ENCODE measurements at places on chromosomes 4 and X.

- DNase-seq, result peak; percentile 74
Observed at GRCh38 chrX:77788050-77788449, 2.0 kb upstream of the ATRX start.

- no peak for DNase-seq
Observed at GRCh38 chr4:36411338-36411737, 129.9 kb downstream of the DTHD1 start.

GRCh38 chr4:155705664-155706063 lies 39.0 kb downstream of the GUCY1A1 start:
- DNase-seq, result no peak

GRCh38 chrX:38760883-38761282 lies 40.4 kb upstream of the MID1IP1 start:
- no peak for DNase-seq

- DNase-seq, result peak; percentile 57
Observed at GRCh38 chr4:1010395-1011021, 918 bp upstream of the FGFRL1 start.

DNA sequence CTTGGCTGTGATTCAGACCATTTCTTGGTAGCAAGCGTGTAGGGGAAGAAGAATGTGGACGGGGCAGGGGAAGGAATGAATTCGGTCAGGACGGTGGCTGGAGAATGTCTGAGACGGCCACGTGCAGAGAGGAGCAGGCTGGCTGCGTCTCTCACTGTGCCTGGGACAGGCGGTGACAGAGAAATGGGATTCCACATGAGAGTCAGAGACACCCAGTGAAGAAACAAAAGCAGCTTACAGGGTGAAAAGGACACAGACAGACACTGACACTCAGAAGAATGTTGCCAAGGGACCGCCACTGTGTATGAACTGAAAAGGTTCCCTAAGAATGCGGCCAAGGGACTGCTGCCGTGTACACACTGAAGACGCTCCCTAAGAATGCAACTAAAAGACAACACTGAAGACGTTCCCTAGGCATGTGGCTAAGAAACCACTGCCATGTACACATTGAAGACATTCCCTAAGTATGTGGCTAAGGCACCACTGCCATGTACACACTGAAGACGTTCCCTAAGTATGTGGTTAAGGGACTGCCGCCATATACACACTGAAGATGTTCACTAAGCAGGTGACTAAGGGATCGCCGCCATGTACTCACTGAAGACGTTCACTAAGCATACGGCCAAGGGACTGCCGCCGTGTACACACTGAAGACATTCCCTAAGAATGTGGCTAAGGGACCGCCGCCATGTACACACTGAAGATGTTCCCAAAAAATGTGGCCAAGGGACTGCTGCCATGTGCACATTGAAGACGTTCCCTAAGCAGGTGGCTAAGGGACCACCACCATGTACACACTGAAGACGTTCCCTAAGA lies 49.1 kb downstream of the DHRSX start:
- no peak for DNase-seq

GRCh38 chrX:131830400-131831184 lies 192.5 kb upstream of the STK26 start:
- DNase-seq, result peak; percentile 55

DNA sequence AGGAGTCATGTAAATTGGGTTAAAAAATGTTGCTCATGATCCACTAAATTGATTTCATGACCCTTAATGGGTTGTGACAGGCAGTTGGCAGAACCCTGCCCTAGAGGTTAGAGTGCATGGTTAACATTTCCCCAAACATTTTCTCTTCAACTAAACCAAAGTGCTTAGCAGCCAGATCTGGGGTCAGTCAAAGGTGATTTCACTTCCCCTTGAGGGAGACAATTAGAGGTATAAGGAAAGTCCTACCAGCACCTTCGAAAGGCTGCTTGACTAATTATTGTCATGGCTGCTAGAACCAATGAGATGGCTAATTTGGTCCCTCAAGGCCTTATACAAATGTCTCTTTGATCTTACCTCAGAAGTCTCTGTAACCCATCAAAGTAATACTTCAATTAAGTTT lies 30.9 kb upstream of the INTS6L start:
- DNase-seq, result no peak

All from CD4-positive, alpha-beta T cell treated with Interleukin-4 for 4 hours (primary cell).